Osteocyte (in vitro differentiated cells): ENCODE measurements at places on chromosomes 2 and 18. TPM values are rescaled to one million over a fixed set of nuclear protein-coding genes. Genes with fewer than 3 reads are reported as not detected.
A peak's percentile ranks its signal among the peaks of the same experiment; 100 is the strongest.

Gene RIT2
- not detected in 2 replicates for total RNA-seq

Gene AGXT
- not detected in 2 replicates for total RNA-seq

Gene CASP10
- total RNA-seq = 0.35 TPM in 1 of 2 replicates, not detected in the other

Gene LYPD6
- 1.8 and 2.1 TPM in 2 replicates for total RNA-seq

Gene FAHD2A
- 40.3 and 40.4 TPM in 2 replicates for total RNA-seq

Gene SERPINB12
- not detected in 2 replicates for total RNA-seq

Gene DNAJC27
- total RNA-seq = 7.0 and 7.3 TPM in 2 replicates

Gene ACMSD
- not detected in 2 replicates for total RNA-seq

GRCh38 chr2:136151021-136151971 is 33.3 kb upstream of the CXCR4 start:
- H3K27me3 ChIP-seq = no peaks in the 10 kb centered on the region
- no peak overlapping the region for H3K4me3 ChIP-seq
- no peaks in the 10 kb centered on the region for H3K36me3 ChIP-seq
- no peaks in the 10 kb centered on the region for H3K4me1 ChIP-seq

DNA sequence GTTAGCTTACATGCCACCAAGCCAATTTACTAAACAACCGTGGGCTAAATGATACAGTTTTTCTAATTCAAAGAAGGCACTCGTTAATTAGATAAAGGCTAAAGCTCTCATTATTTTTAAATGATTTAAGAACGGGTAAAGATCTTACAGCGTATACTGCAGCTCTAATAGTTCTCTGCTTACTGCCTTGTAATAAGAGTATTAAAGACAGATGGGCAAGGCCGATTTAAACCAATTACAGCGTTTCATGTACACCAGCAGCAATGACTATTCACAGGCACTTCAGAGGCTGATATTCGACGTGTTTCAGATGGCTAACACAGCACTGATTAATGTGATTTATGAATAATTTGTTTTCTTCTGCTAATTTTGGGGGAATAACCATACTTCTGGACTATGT is 259.3 kb downstream of the ZNF407 start:
- DNase-seq = no peak
- no peaks in the 10 kb centered on the region for H3K4me1 ChIP-seq
- no peaks in the 10 kb centered on the region for H3K36me3 ChIP-seq
- no peak overlapping the region for H3K27ac ChIP-seq

DNA sequence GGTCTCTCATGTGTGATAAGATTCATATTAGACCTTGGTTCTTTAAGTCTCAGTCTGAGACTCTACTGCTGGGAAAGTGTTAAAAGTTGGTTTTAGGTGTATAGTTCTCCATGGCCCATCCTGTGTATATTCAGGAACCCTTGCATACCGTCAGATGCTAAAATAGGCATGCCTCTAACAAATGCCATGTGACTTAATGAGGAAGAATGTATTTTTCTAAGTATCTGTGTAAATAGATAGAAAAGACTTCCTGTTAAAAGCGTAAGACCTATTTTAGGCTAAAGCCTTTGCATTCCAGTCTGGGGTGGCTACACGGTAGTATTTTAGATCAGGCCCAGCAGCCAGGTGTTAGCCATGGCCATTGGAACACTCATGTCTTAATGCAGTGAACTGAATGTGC is 73.3 kb downstream of the RHBDD1 start:
- no peaks in the 10 kb centered on the region for H3K27me3 ChIP-seq
- H3K36me3 ChIP-seq = peaks cover 7% of the 10 kb centered on the region
- peak overlapping the region; percentile 58 for H3K27ac ChIP-seq
- no peak for DNase-seq
- H3K4me1 ChIP-seq = peaks cover 32% of the 10 kb centered on the region

- H3K4me1 ChIP-seq = no peaks in the 10 kb centered on the region
- H3K27ac ChIP-seq = no peak overlapping the region
- no peaks in the 10 kb centered on the region for H3K36me3 ChIP-seq
- DNase-seq = peak; percentile 65
- H3K27me3 ChIP-seq = peaks cover 51% of the 10 kb centered on the region
These were observed 17.9 kb upstream of the GNAL start for GRCh38 chr18:11671156-11671555.

DNA sequence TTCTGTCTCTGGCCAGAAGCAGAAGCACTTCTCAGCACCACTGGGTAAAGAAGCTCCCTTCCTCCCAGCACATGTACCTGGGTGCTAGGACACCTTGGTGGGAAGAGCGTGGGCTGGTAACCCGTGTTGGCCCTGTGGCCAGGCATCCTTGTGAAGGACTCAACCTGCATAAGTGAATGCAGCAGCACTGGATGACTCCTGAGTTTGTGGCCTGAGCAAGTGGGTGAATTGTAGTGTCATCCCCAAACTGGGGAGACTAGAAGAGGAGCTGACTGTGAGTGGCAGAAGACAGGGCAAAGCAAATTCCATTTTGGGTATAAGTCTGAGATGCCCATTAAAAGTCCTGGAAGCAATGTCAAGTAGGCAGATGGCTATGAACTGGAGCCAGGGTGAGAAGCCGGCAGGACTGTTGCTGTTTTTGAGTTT is 63.4 kb downstream of the STAT1 start:
- H3K4me3 ChIP-seq = no peak overlapping the region
- no peaks in the 10 kb centered on the region for H3K27me3 ChIP-seq
- no peaks in the 10 kb centered on the region for H3K4me1 ChIP-seq

DNA sequence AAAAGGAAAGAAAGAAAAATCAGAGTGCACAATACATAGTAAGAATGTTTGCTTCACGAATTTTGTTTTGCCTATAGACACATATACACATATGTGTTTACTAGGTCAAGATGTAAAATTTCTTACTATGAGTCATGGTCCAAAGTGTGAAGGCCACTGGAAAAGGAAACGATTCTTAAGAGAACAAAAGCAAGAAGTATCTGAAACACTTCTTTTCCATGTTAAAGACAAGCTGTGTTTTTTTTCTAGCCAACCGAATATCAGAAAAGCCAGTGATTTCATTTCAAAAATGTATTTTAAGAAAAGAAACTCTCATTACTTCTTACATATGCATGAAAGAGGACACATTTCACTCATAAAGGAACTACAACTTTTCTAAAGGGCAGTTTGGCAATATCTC is 24.9 kb downstream of the PECR start:
- H3K4me3 ChIP-seq = no peak overlapping the region
- peaks cover 15% of the 10 kb centered on the region for H3K4me1 ChIP-seq
- peaks cover 9% of the 10 kb centered on the region for H3K36me3 ChIP-seq

GRCh38 chr18:56987236-56987635 is 159.7 kb upstream of the BOD1L2 start:
- no peaks in the 10 kb centered on the region for H3K4me1 ChIP-seq
- DNase-seq = no peak
- H3K4me3 ChIP-seq = no peak overlapping the region
- no peak overlapping the region for H3K27ac ChIP-seq

GRCh38 chr2:206979922-206980321 is 40.6 kb downstream of the CPO start:
- no peak for DNase-seq
- H3K36me3 ChIP-seq = no peaks in the 10 kb centered on the region
- H3K27me3 ChIP-seq = peaks cover 10% of the 10 kb centered on the region
- H3K4me1 ChIP-seq = peaks cover 13% of the 10 kb centered on the region

GRCh38 chr2:142716463-142717242 is 160.8 kb upstream of the KYNU start:
- H3K36me3 ChIP-seq = no peaks in the 10 kb centered on the region
- DNase-seq = no peak
- H3K27ac ChIP-seq = peak overlapping the region; percentile 83

DNA sequence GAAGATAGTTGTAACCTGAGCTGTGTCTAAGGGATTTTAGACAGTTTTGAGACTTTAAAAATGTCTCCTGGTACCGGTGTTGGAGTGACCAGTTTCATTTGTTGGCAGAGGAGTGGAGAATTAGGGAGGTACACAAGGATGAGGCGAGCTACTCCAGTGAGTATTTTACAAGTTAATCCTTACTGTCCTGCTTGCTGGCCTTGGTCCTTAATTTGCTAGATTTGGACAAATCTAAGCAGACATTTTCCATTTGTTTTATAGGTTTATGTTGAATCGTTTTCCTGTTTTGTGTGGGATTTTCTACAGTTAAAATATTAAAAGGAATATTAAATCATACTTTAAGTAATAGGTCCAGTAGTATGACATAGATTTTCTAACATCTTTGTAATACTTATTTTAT is 101.8 kb downstream of the ZNF407 start:
- H3K27me3 ChIP-seq = no peaks in the 10 kb centered on the region
- H3K27ac ChIP-seq = no peak overlapping the region
- H3K36me3 ChIP-seq = peaks cover 2% of the 10 kb centered on the region
- DNase-seq = no peak
- H3K4me1 ChIP-seq = no peaks in the 10 kb centered on the region

- H3K4me3 ChIP-seq = no peak overlapping the region
- H3K36me3 ChIP-seq = no peaks in the 10 kb centered on the region
- no peak for DNase-seq
- H3K27ac ChIP-seq = no peak overlapping the region
- peaks cover 2% of the 10 kb centered on the region for H3K27me3 ChIP-seq
These were observed 372.7 kb upstream of the SOX11 start for GRCh38 chr2:5319493-5319892.

DNA sequence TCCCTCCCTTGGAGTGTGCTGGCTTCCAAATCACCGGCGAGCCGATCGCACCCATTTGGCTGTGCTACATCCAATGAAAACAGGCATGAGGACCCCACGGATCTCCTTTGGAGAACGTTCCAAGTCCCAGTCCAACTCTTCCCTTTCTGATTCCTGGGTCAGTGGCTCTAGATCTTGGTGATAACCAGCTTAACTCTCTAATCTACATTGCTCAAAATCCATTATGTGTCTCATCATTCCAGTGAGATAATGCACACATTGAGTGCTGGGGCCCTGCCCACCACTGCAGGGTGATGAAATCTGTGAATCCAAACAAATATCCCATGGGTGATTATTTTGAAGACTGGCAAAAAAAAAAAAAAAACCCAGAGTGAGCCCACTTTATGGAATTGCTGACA is 232.7 kb upstream of the COPS8 start:
- H3K27me3 ChIP-seq = no peaks in the 10 kb centered on the region
- peaks cover 16% of the 10 kb centered on the region for H3K4me1 ChIP-seq
- no peak overlapping the region for H3K4me3 ChIP-seq
- H3K27ac ChIP-seq = no peak overlapping the region
- peaks cover 2% of the 10 kb centered on the region for H3K36me3 ChIP-seq

GRCh38 chr18:36706134-36706881 is 122.5 kb downstream of the TPGS2 start:
- DNase-seq = no peak
- H3K4me3 ChIP-seq = no peak overlapping the region
- H3K27ac ChIP-seq = no peak overlapping the region
- H3K27me3 ChIP-seq = peaks cover 7% of the 10 kb centered on the region
- no peaks in the 10 kb centered on the region for H3K4me1 ChIP-seq
- no peaks in the 10 kb centered on the region for H3K36me3 ChIP-seq

DNA sequence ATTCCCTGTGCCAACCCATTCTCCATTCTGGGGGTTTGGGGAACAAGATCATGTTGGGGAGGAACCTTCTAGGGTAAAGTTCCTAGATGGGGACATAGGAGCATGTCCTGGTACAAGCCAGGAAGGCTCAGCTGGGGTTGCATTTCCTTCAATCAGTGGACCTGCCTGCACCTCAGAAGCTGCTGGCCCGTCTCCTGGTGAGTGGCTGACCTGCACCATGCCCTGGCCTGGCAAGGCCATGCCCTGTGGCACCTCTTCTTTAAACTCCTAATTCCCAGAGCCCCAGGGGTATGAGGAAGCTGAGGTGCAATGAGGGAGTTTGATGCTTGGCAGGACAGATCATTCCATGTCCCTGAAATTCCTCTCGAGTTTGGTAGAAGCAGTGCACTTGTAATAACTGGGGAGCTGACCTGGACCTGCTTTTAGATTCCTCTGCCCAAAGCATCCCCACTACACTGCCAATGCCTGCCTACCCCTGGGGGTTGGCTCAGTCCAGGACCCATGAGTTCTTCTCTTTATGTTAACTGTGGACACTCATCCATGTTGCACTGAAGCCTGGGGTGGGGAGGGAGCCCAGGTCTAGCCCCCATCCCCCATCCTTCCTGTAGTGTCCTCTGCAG is 25.3 kb downstream of the MROH2A start:
- H3K4me1 ChIP-seq = no peaks in the 10 kb centered on the region
- no peak overlapping the region for H3K27ac ChIP-seq
- H3K36me3 ChIP-seq = no peaks in the 10 kb centered on the region
- peaks cover 39% of the 10 kb centered on the region for H3K27me3 ChIP-seq
- H3K4me3 ChIP-seq = no peak overlapping the region

DNA sequence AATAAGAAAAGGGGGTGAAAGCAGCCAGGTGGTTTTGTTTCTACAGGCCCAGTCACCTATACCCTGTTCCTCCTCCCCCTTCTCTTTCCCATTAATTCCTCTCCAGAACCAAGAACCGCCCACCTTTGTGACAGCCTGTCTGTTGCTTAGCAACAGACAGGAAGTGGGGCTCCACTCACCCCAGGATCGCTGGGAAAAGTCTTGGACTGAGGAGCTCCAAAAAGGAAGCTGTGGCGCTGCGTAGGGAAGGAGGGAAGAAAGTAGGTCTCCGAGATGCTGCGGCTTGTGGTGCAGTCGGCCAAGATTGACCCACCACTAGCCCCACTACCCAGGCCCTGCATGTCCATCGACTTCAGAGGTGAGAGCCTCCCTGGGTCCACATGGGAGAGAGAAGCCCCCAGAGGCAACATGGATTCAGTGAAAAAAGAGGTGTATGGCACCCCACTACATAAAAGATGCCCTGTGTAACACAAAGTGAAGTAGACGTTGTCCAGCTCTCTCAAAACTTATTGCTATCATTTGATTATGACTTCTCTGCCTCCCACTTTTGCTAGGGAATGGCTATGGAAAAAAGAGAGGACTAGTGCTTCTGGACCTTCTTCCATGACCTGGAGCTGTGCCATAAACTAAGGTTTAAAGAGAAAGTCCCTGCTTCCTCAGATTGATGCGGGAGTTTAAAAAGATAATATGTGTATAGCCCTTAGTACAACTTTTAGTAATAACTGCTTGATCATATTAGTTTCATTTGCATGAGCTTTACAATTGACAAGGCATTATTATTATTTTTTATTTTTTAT is at the start of gene FER1L5:
Gene FER1L5, plus strand, starts transcription at position 201 of the 797 bp plus-strand sequence. Its CDS starts 73 bp downstream, at position 274.
- H3K4me3 ChIP-seq = no peak within 1 kb of the TSS
- no peaks in the 10 kb centered on the region for H3K27me3 ChIP-seq
- no peak within 1 kb of the TSS for H3K27ac ChIP-seq
- DNase-seq = no peak
- no peaks in the 10 kb centered on the region for H3K36me3 ChIP-seq
- H3K4me1 ChIP-seq = peaks cover 4% of the 10 kb centered on the region

DNA sequence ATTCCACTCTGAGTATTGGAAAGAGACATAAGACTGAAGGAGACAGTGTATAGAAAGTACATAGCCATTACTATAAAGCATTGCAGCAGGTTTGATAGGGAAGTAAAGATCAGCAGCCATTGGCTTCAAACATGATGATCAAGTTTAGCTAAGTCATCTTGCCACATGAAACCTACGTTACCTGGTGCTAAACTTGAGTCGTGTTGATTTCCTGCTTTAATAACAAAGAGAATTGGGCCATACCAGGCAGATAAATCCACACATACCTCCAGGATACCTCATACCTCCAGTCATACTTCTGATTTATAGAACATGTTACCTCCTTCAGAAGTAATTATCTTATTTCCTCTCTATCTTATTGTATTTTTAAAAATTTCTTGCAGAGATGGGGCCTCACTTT is 10.3 kb upstream of the KYNU start:
- no peaks in the 10 kb centered on the region for H3K36me3 ChIP-seq
- peaks cover 54% of the 10 kb centered on the region for H3K4me1 ChIP-seq
- peak overlapping the region; percentile 84 for H3K27ac ChIP-seq
- H3K27me3 ChIP-seq = no peaks in the 10 kb centered on the region
- no peak for DNase-seq
- H3K4me3 ChIP-seq = no peak overlapping the region

- H3K4me3 ChIP-seq = no peak overlapping the region
- no peak overlapping the region for H3K27ac ChIP-seq
- H3K36me3 ChIP-seq = peaks cover 34% of the 10 kb centered on the region
- no peak for DNase-seq
These were observed 95.8 kb downstream of the ZNF532 start for GRCh38 chr18:58960508-58960907.
